ENCODE measurements at places on chromosomes 16 and 17.
A peak's percentile ranks its signal among the peaks of the same experiment; 100 is the strongest.

DNA sequence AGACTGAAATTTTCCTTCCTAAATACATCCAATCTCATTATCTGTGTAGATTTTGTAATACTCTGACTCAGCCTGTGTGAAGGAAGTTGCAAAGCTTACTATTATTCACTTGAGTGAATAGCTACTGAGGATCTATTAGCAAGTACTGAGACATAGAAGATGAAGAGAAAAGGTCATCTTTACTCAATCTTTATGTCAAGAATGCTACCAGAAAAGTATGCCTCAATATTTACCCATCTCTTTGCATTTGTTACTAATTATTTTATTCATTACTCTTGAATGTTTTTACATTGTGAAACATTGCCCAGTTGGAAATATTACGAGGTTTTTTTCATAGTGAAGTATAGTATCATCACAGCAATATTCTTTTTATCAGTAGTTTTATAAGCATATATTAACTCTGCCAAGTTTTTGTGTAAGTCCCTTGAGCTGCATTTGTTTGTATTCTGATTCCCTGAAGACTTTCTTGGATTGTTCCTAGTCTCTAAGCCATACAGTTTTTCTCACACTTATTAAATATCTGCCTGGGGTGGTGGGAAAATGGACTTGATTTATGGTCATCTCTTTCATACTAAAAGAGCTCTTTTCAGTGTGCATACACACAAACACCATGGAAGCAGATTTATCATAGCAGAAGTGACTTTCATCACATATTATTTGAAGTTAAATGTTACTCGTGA lies 110.4 kb downstream of the MRTFB start:
- no peak for DNase-seq

GRCh38 chr17:8048236-8048635 lies 9.4 kb downstream of the ALOX15B start:
- no peak for DNase-seq

DNA sequence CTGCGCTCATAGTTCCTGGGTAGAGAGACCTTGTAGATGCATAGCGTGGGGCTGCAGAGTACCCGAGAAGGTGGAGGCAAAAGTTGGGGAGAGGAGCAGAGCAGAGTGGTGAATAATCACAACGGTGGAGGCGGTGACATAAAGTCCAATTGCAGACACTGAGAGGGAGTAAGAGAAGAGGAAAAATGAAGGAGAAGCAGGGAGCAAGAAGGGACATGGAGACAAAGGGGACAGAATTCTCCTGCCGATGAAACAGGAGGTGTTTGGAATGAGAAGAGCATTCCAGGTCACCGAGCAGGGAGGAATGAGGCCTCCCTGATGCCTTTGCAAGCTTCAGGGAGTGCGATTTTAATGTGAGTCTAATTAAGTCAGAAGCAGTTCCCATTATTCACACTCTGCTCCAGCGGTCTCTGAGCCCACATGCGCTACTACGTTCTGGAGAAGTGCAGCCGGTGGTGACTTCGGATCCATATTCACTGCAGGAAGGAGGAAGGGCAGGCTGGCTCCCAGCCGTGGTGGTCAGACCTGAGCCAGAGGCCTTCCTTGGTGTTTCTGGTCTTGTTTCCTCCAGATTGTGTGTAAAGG lies 108.0 kb upstream of the DNAH9 start:
- DNase-seq = no peak

DNA sequence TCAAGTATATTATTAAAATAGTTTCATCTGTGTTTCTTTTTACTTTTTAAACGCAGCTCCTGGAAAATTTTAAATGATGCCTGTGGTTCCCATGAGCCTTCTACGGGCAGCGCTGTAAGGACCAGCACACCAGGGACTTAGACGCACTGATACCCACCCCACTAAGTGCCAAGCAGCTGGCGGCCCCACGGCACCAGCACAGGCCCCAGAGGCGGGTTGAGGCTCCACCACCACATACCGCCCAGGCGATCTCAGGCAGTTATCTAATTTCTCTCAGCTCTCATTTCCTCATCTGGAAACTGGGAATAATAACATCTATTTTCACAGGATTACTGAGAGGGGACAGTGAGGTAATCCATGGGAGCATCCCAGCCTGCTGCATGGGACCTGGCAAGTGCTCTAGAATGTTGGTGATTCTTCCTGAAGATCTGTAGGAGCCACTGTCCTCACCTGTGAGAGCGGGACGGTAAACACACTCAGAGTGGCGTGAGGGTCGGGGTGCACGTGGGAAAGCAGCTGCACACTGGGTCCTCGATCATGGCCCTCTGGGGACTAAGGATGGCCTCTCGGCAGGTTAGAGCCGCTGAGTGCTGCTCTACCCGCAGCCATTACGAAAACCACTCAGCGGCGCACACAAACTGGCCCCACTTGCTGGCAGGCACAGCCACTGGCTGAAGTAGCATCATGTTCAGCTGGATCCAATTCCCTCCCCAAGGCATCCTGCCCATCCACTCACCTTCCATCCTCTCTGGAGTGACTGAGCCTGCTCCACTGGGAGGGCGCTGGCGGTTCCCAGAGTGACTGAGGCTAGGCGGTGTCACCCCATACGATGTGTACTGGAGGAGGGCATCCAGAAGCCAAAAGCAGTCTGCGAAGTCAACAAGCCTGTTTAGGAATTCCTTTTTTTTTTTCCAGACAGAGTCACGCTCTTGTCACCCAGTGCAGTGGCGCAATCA lies 17.6 kb upstream of the SLC38A8 start:
- no peak for DNase-seq

GRCh38 chr16:83418565-83418964 lies 389.2 kb upstream of the HSBP1 start:
- peak; percentile 11 for DNase-seq

DNA sequence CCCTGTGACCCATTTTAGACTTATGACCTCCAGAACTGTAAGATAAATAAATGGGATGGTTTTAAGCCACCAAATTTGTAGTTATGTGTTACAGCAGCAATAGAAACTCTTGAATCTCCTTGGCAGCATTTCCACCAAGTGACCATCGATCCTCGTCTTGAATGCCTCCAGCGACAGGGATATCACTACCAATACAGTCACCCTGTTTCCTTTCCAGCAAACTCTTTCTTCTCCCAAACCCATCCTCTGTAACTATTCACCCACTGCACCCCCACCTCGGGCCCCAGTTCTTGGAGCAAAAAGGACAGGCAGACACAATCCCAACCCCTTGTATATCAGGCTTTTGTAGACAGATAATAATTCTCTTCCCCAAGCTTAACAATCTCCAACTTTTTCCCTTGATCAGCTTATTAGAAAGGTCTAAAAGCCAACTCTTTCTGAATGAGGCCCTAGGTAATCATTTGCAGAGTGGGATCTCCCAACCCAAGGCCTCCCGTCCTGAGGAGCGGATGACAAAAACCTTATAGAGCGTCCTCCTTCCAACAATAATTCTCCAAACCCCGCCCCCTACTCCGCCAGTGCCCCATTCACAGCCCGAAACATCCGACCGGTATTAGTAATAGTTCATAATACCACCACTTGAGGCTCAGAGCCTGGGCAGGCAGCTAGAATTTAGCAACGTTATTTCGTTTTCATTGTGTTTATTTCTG lies 14.7 kb upstream of the PLLP start:
- DNase-seq = peak; percentile 93

GRCh38 chr17:67137860-67138259 lies 93.5 kb downstream of the CACNG1 start:
- no peak for DNase-seq

- no peak for DNase-seq
These were observed 22.1 kb upstream of the ADAM11 start for GRCh38 chr17:44736551-44737240.

DNA sequence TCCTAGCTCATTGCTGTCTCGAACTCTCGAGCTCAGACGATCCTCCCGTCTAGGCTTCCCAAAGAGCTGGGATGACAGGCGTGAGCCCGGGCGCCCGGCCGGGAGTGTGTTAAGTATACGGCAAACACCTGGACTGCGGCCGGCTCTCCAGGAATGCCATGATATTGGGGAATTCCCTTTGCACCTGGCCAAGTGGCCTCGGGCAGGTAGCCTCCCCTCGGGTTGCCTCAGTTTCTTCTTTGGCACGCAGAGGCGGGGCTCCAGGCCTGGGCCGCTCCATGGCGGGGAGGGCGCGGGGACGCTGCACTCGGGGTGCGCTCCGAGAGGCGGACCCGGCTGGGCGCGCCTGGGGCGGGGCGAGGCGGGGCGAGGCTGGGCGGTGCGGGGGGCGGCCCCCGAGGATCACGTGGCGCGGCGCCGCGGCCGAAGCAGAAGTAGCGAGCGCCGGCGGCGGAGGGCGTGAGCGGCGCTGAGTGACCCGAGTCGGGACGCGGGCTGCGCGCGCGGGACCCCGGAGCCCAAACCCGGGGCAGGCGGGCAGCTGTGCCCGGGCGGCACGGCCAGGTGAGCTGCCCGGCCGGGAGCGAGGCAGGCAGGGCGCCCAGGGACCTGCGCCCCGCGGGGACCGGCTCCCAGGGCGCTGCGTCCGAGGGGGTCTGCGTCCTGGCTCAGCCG lies at the start of gene PLCG2:
Gene PLCG2 (plus strand): TSS at position 431 of the 675 bp plus-strand sequence. CDS start 6,699 bp downstream, outside the sequence.
- peak; percentile 87 for DNase-seq

DNA sequence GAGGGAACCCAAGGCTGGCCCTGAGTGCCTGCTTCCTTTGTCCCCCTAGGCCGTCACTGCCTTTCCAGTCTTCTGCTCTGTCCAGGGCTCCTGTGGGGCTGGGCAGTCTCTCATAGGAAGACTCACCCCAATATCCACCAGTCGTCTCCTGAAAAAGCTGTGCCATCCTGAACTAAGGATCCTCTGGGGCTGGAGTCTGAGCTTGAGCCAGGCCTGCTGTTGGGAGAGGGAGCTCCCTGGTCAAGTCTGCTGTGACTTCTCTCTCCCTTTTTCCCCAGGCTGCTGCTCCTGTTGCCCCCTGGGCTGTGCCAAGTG lies 963 bp downstream of the MT1H start:
- DNase-seq = no peak

DNA sequence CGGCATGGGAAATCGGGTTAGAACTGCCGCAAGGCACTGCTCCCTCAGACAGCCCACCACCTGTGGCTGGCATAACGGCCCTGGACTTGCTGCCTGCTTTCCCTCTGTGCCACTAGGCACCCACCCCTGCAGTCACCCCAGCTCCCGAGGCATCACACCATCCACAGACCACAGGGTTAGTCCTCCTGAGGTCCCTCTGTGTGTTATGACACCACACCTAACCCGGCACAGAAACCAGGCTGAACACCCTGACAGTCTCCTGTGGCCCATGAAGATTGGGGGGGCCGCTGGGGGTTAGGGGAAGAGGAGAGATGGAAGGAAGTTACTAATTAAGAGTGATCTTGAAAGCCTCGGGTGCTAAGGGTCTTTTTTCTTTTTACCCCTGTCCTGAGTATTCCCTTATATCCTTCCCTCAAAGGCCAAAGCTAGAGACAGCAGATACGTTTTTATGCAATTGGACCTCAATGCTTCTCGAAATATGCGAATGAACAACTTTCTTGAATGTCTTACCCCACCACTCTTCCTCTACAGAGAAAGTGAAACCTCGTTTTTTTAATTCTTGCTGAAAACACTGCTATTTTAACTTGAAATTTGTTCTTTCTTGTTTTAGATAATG lies 7.0 kb downstream of the CYTH1 start:
- no peak for DNase-seq

DNA sequence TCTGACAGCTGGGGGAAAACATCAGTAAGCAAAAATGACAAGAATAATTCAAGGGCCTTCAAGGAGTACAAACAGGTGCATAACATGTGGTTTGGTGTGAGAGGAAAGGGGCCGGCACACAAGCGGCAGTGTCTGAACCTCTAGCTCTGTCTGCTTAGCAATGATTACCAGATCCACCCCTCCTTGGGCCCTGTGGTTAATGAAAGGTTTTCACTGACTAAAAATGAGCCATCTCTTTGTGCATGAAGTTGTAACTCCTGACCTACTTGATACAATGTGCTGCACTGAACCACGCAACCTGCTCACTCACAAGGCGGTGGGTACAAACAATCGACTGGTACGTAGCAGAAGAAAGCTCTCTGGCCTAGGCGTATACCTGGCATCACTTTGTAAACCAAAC lies 15.1 kb downstream of the FAM117A start:
- DNase-seq = no peak

Data from DMS53 (cell line).